ENCODE measurements at places on chromosomes 5 and 9.

DNA sequence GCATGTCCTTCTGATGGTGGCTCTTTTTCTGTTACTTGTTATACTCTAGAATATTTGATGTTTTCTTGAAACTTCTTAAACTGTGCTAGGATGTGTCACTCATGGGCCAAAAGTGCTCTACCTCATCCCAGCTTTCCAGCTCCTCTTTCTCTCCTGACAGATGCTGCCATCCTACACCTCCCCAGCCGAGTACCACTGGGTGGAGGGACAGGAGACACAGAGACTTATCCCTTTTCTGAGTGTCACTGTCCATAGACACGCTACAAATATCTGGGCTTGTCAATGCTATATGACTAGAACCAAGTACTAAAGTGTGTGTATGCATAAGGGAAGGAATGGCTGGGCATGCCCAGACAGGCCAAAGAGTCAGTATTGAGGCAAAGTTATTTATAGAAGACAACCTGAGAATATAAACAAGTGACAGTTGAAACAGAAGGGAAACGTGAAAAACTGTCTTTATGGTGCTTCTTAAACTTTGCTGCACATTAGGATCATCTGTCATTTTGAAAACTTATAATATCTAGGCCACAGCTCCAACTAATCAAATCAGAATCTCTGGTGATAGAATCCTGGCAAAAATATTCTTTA is 188.0 kb downstream of the CARTPT start:
- no peak for DNase-seq

GRCh38 chr9:134738869-134739659 is 97.5 kb downstream of the COL5A1 start:
- DNase-seq: peak; percentile 13

GRCh38 chr5:77957516-77957915 is 181.4 kb upstream of the TBCA start:
- no peak for DNase-seq

DNA sequence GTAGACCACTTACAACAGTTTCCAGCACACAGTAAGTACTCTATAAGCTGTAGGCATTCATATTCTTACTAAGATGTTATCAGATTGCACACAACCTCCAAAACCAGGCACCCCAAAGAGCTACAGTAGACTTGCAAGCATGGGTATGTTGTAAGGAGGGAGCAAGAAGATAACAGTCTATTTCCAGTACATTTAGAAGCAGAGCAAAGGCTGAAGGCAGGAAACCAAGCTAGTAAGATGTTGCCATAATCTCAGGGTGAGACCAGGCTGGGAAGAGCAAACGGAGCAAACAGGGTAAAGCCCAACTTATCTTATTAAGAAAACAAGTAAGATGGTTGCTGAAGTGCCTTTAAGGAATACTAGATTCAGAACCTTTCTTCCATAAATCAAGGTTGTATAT is 161.1 kb downstream of the GLIS3 start:
- DNase-seq: no peak

- no peak for DNase-seq
Measured at GRCh38 chr5:138981586-138981985, 106.5 kb upstream of the LRRTM2 start.

- DNase-seq: peak; percentile 28
Measured at GRCh38 chr9:5799314-5799713, 33.6 kb downstream of the ERMP1 start.

DNA sequence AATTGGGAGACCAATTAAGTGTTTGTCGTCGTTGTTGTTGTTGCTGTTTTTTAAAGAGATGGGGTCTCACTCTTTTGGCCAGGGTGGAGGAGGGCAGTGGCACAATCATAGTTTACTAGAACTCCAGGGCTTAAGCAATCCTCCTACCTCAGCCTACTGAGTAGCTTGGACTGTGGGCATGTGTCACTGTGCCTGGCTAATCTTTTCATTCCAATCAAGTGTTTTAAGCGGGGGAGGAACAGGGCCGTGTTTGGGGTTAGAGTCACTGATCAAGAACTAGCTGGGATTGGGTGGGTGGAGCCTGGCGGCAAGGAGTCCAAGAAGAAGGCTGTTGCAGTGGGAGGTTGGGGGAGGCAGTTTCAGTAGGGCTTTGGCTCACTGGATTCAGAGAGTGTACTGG is 13.8 kb downstream of the SNX30 start:
- DNase-seq: peak; percentile 37

DNA sequence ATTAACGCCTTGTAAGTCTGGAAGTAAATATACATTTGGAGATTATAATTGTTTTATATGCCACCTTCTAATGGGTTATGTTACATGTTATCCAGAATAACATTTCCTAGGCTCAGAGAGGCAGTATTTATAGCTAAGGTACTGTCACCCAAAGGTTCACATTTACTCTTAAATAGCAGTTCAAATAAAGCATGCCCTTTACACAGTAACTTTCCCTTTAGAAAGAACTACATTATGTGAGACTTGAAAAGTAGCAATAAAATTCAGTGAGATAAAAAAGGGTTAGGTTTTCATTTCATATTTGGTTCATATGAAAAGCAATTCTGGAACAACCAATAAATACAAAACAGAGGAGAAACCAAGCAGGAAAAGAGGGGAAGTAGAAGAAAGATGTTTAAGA is 35.1 kb downstream of the SKIC3 start:
- DNase-seq: no peak

DNA sequence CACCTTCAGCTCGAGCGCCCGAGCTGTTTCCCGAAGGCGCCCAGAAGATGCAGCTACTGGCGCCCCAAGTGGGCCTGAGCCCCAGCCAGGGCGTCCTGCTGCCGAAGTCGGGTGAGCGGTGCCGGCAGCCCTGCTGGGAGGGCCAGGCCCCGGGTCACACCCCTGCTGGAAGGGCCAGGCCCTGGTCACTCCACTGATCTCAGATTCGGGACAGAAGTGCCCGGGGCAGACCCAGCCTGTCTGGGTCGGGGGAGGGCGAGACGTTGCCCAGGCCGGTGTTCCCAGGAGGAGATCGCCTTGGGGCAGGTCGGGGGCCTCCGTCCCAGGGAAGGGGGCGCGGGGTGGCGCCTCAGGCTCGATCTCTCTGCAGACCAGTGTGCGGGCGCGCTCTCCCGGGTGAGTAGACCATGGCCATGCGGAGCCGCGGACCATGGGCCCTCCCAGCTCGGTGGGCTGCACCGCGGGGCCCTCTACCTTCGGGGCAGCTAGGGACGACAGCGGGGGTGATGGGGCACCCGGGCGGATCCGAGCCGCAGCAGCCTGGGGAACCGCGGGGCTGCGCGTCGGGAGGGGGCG is 2.3 kb downstream of the LCNL1 start:
- no peak for DNase-seq

GRCh38 chr9:110942522-110942921 is 95.7 kb downstream of the LPAR1 start:
- no peak for DNase-seq

DNA sequence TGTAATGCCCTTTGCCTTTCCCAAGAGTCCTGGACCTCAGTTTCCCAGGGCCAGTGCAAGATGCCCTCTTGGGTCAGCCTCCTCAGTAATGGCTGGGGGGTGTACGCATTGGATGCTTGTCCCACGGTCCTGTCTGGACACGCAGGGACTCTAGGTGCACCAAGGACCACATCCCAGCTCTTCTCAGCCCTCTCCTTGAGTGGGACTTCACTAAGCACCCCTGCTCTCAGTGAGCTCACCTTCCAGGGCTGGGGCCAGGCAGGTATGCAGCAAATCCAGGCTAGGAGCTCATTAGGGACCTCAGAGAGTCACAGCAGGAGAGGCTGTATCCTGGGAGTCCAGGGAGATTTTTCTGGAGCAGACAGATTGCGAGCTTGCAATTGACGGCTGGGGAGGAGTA is 59.8 kb downstream of the MACROH2A1 start:
- DNase-seq: no peak

GRCh38 chr5:126769703-126770102 is 7.2 kb upstream of the LMNB1 start:
- DNase-seq: no peak

GRCh38 chr5:101346447-101346846 is 443.4 kb upstream of the ST8SIA4 start:
- DNase-seq: no peak

DNA sequence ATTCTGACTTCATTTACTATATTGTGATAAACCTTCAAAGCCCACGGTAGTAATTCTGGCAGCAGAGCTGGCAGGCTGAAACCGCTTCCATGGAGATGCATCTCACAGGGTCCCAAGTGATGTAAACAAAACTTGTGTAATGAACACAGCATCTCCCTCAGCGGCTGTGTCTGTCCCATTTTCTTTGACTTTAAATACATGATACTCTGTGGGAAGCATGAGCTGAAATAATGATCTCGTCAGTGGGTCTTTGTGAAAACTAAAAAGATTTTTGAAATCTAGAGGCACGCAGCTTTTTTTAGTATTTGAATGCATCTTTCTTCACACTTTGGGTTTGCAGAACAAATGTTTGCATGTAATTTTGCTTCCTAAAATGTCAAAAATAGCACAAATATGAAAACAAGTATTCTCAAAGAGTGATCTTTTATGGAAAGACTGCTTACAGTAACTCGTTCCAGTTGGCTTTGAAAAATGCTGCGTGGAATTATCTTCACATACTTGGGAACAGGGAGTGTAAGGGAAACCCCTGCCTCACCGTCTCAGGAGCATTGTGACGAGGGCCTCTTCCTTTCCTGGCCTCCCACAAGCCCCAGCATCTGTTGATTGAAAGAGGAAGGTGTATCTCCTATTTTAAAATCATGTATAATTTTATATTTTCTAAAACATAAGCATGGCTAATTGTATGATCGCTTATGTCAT is 18.1 kb upstream of the LPCAT1 start:
- DNase-seq: no peak

DNA sequence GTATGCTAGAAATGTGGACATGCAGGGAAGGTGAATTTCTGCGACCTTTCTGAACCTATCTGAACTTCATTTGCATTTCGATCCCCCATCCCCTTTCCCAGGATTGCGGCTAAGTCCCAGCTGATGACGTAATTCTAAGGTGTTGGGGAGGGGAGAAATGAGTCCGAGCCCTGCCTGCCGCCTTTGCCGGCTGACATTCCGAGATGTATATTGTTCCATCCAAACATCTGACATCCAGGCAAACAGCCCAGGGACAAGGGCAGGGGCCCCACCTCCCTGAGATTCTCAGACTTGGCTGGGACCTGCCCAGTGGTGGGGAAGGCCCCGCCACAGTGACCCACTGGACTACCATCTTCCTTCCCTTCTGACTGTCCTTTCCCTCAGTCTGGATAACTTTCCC is 494.6 kb downstream of the ENC1 start:
- DNase-seq: no peak

GRCh38 chr9:22116758-22117157 is 107.7 kb upstream of the CDKN2B start:
- DNase-seq: no peak

DNA sequence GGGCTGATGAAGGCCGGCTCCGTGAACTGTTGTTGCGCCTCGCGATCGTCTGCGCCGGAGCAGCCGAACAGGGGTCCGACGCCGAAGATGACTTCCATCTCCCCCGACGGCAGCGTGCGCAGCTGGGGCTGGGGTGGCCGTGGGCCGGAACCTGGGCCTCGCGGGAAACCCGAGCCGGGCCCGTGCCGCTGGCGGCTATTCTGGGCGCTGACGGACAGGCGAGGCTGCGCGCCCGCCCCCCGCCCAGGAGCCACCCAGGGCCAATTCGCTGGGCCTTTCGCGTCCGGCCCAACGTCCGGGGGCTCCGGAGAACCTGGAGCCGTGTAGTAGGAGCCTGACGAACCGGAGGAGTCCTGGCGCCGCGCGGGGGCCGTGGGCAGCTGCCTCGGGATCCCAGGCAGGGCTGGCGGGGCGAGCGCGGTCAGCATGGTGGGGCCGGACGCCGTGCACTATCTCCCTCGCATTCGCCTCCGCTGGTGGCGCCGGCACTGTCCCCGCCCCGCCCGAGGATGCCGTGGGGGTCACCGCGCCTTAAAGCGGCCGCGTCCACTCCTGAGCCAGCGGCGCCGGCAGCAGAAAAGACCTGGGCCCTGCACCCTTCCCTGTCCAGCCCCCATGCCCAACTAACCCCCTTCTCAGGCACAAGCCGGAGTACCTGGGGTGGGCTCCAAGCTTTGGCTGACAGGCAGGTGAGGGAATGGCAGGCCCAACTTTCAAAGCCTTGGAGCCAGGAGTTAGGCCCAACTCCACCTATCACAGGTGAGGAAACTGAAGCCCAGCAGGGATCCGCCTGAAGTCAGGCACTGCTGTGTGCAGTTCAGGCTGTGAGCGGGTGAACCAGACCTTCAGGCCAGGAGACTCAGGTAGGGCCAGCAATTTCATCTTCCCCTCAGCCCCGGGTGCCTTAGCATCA is at the start of gene PROB1:
TSS of gene PROB1 (minus strand) at position 451 of the 913 bp plus-strand sequence. CDS start at position 428, 23 bp downstream.
- no peak for DNase-seq

- peak; percentile 30 for DNase-seq
Measured at GRCh38 chr5:149404746-149405549, 25.9 kb upstream of the IL17B start.

DNA sequence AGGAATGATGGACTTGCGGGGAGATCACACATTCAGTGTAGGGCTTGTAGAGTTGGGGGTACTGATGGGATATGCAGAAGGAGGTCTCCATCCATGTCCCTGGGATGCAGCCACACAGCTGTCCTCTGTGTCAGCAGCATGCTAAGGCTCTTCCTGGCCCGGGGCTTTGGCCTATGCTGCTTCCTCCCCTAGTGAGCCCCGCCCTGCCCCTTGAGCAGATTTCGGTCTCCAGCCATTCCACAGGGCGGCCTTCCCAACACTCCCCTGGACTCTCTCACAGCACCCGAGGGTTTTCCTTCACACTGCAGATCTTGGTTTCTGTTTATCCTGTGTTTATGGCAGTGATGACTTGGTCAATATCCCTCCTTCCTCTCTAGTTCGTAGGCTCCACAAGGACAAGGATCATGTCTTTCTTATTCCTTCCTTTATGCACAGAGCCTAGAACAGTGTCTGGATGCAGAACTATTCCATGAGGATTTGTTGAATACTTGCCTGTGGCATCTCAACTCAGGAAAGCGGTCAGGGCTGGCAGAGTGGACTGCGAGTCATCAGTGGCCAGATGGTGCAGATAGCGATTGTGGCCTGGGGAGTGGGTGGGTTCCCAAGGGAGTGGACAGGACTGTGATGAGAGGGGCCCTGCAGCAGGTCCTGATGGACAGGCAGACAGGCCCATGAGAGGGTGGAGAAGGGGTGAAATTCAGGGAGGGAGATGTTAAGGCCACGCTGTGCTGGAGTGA is 114.2 kb downstream of the RGS3 start:
- no peak for DNase-seq

DNA sequence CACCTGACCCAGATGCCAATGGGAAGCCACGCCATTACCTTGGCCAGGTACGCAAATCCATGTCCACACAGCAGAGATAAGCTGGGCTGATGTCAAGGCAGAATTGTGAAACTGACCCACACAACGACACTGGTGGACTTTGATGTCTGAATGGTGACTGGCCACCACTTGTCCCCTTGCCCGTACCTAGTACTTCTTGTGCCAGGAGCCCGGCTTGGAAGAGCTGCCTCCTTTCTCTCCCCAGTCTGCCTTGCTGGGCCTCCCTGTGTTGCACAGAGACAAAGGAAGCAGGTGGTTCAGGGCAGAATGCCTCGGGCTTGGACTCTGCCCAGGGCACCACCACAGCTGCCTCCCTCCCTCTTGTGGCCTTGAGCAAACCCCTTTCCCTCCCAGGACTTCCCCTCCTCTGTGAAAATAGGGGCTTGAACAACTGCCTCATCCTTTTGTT is 23.3 kb downstream of the PTGES2 start:
- DNase-seq: peak; percentile 87

Data from HepG2 (cell line).